ENCODE measurements at places on chromosomes 13 and 19.

GRCh38 chr19:9144920-9145319, 4.7 kb downstream of the ZNF317 start:
- no peak for DNase-seq

- no peak for DNase-seq
These were observed 904 bp upstream of the SOX1 start for GRCh38 chr13:112065867-112066623.

DNA sequence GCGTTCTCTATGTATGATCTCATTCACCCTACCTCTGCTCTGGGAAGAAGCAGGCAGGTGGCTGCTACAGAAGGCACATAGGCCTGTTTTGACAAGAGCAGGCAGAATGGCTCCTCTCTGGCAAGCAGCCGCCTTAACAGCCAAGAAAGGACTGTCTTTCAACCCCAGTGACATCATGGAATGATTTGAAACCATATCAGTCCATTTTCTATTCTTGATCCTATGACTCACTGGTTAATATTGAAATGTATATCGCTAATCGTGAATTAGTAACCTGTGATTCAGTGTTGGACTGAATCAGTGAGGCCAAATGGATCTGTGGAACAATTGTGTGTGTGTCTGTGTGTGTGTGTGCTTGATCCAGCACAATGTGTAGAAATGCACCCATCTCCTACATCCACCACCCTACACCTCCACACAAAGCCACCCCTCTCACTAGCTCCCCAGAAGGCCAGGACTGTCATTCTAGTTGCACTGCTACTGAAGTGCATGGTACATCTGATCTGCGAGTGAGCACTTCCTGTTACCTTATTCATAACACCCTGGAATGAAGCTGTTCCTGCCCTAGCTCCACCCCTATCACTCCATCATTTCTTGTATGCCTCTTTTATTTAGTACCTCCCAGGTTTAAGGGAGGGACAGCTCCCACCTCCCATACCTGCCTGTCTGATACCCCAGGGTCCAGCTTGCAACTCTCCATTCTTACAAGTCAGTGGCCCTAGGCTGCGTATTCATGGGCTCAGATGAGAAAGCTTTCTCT, 460.0 kb downstream of the FOXO1 start:
- DNase-seq = peak; percentile 55

DNA sequence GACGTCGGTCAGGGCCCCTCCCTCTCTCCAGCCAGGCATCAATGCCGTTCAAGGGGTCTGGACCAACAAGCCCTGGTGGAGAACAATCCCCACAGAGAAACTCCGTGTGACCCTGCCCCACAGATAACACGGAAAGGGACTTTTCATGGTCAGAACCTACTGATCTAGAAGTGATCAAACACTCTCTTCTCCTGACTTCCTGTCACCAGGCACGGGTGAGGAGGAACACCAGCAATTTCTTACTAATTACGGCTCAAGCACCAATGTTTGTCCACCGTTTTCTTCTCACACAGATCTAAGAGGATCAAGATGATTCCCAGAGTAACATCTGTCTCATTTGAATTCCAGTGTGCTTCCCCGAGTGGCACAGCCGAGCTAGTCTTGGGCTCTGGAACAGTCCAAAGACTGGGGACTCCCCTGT, 11.8 kb downstream of the RASA3 start:
- no peak for DNase-seq

DNA sequence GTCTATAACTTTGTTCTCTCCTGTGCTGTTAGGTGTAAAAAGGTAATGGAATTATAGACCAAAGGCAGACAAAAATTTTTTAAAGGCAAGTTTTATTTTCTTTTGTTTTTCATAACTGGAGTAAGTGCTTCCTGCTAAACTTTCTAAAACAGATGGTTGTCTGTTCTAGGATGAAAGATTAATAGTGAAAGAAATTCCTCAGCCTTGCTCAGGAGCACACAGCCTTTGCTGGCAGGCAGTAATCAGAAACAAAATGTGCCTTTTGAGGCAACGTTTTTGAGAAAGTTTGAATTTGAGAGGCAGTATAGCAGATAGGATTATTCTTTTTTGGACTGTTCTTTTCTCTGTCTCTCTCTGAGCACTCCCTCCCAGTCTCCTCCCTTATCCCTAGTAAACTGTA, 2749.5 kb downstream of the PCDH9 start:
- DNase-seq = no peak

- no peak for DNase-seq
These were observed 70.3 kb downstream of the DHRS12 start for GRCh38 chr13:51733374-51734298.

DNA sequence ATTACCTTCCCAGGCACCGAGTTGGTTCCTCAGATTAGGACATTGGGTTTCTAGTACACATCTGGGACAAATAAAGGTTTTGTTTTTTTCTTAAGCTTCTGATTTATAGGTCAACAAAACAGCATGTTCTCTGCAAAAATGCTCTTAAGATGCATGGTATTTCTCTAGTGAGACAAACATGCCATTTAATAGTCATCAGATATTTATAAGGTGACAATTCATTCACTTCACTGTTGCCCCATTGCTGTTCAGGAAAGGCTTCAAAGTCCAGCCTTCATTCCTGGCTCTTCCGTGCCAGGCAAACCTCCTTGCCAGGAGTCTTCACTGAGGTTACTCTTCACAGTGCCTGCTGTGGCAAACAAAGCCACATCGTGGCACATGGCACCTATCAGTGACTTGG, 156.3 kb upstream of the FNDC3A start:
- no peak for DNase-seq

GRCh38 chr13:19845758-19846157, 17.7 kb downstream of the ZMYM5 start:
- DNase-seq = peak; percentile 13

DNA sequence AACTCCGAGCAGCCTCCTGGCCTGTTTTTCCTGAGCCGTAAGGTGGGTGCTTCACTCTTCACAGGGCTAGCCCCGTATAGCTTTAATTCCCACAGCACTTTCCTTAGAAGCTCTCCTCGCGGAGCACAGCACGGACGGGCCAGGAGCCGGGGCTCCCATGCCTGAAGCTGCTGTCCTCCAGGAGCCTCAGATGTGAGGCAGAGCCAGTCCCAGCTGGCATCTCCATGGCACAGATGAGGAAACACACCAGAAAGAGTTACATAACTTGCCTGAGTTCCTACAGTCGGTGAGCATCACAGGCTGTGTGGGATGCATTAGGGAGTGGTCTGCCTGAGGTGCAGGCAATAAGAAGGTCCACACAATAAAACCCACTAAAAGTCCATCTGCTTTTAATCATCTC, 118.5 kb downstream of the ATP8A2 start:
- no peak for DNase-seq

GRCh38 chr13:103133556-103133955, 67.3 kb upstream of the SLC10A2 start:
- DNase-seq = no peak

DNA sequence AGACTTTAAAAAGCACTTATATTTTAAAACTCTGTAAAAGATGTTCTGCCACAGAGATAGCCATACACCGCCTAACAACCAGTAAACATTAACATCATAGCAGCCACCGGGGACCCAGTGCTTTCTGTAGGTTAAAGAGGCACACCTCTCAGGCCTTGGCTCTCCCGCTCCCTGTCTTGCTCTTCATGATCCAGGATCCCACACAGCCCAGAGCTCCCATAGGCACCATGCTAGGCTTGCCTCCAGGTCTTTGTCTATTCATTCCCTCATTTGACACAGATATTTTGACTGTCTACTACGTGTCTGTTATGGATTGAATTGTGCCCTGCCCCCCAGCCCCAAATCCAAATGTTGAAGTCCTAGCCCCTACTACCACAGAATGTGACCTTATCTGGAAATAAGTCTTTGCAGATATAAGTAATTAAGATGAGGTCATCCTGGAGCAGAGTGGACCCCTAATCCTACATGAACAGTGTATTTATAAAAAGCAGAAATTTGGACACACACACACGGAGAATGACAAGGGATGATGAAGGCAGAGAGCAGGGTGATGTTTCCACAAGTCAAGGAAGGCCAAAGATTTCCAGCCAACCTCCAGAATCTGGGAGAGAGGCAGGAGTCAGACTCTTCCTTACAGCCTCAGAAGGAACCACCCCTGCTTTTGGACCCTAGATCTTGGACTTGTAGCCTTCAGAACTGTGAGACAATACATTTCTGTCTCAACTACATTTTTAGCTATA, 272.6 kb downstream of the DNAJC15 start:
- no peak for DNase-seq

- DNase-seq = no peak
These were observed 175.6 kb upstream of the SLITRK6 start for GRCh38 chr13:85974608-85975366.

GRCh38 chr19:34282611-34283519, 28.5 kb downstream of the GARRE1 start:
- no peak for DNase-seq

DNA sequence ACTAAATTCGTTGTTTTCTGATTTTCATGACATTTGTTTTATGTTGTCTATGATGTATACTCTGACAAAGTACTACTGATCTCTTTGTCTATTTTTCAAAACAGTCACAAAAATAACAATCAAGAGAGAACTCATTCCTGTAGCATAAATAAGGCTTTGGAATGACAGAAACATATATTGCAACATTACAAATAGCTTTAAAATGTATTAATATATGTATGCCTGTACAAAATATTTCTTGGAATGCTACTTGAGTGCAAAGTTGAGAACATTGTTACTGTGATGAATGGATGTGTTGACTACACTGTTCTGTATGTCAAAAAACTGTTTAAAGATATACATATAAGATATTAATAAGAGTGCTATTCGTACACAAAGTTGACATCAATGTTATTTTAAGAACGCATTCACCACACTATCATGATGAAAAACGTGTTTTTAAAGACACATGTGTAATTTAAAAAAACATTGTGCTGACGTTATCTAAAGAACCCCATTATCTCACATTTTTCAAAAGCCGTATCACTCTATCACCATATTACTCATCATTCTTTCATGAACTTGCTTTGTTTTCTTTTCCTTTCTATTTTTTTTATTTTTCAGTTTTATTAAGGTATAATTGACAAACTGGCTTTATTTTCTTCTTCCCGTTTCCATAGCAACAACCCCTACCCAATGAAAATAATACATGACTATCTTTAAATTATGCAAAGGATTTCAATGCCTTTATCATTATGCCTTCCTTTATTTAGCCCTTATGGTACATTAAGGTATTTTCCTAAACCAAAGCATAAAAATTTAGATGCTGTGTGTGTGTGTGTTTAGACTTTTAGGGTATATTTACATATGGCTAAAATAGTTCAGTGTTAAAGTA, 918.8 kb downstream of the SLITRK1 start:
- DNase-seq = no peak

DNA sequence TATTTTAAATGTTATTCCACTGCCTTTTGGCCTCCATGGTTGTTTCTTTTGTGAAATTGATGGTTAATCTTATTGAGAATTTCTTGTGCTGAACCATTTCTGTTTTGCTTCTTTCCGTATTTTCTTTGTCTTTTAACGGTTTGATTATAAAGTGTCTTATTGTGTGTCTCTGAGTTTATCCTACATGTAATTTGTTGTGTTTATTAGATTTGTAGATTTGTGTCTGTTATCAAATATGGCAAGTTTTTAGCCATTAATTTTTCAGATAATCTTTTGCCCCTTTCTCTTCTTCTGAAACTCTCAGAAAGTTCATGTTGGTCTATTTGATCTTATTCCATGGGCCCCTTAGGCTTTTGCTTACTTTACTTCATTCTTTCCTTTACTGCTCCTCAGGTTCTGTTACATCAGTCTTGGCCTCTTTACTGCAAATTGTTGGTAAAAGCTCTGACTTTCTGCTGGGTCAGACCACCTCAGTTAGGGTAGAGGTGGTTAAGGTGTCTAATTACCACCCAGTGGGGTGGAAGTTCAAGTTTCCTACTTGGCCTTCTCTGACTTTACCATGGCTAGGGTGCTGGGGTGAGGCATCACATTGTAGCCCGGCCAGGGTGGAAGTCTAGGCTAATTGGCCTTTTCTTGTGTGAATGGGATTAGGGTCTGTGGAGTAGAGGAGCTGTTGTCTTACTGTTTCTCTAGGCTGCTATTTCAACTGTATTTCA, 58.3 kb downstream of the ZMYM2 start:
- DNase-seq = no peak

DNA sequence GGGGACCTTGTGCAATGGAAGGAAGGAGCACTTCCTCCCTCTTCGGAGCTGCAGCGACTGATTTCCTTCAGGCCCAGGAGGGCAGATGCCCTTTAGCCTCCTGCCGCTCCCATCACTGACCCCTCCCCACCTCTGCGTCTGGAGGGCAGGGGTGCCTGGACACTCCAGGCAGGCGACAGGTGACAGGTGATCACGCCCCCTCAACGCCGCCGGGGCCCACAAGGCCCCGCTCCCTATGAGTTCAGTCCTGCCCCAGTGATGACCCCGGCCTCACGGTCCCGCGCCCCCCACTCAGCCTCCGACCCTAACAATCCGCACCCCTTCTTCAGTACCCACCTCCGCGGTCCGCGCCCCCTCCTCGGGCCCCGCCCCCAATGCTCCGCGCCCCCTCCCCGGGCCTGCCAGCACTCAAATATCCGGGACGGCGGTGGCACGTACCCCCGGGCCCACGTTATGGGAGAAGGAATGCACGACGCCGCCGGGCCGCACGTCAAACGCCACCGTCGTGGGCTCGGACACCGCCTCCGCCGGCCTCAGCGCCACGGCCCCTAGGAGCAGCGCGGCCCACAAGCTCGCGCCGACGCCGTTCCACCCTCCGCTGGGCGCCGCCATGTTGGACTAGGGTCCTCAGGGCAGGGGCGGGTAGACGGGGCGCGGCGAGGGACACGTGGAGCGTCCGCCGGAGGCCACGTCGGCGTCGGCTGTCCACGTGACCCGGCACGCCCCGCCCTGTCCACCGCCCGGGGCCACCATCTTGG, at the start of gene MYDGF:
Gene MYDGF (minus strand): TSS at position 620 of the 758 bp plus-strand sequence. CDS start 8 bp downstream, at position 612.
- DNase-seq = peak; percentile 94

DNA sequence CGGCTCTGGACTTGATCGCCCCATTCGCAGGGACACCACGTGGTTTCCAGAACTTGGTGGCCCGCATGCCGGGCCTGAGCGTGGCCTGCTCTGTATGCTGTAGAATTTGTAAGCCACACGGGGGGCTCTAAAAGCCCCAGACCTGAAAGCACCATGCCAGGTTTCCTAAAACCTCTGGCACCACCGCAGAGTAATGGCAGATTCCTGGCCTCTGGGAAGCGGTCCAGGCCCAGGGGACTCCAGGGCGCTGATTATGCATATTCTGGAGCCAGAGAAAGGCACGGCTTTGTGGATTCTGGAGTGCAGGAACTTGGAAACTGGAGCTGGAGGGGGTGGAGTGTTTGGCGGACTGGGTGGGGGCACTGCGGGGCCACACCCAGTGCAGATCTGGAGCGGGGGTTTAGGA, 3.7 kb downstream of the FTL start:
- DNase-seq = no peak

GRCh38 chr13:49951754-49952535, 15.8 kb upstream of the SPRYD7 start:
- DNase-seq = no peak

DNA sequence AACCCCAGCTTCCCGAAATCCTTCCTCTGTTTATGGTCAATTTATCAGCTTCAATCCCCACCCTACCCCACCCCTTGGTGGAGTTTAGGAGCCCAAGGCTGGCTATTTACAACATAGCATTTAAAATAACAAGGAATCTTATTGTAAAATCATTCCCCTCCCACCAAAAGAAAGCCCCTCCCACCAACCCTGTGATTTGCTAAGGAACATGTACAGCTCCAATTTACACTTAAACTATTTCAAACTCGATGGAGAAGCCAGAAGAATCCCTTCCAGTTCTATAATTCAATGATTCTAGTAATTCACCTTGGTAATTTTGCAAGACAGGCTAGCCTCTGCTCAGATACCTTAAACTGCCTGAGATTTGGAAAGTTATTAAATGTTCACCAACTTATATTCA, 3.0 kb downstream of the LATS2 start:
- no peak for DNase-seq
